ENCODE measurements at places on chromosomes 7 and 10.

- no peak for DNase-seq
Observed at GRCh38 chr10:16011548-16011947, 151.2 kb upstream of the MINDY3 start.

GRCh38 chr10:132698211-132698751 lies 87.7 kb downstream of the NKX6-2 start:
- DNase-seq: no peak

GRCh38 chr7:9250876-9251275 lies 817.5 kb downstream of the NXPH1 start:
- no peak for DNase-seq

DNA sequence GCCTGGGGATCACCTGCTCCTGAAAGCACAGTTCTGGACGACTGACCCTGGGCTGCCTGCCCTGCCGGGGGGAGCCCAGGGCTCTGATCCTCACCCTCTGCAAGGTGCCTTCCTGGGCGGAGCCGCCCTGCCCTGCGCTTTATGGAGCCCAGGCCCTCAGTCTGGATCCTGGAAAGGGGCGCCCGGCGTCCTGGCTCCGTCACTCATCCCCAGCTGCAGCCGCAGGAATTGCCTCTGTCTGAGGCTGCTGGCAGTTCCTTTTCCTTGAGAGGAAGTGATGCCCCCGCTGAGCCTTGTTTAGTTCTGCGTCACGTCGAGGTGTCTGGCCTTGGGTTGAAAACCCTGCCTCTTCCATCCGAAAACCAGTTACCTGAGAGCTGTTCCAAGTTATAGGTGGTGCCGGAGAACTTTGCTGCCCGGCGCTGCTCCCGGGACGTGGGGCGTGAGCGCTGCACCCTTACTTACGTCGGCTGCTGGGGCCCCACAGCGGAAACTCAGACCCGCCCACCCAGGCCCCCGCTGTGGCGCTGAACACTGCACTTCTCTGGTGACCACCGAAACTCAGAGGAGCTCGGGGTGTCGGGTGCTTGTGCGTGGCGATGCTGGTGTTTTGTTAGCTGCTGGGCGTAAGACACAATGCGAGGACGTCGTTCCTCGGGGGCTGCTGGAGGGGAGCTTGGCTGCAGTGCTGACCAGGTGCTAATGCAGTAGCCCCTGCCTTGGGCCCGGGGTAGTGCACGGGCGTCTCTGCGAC lies 5.4 kb downstream of the MAFK start:
- DNase-seq: no peak

GRCh38 chr7:130490888-130491804 lies 739 bp upstream of the MEST start:
- peak; percentile 56 for DNase-seq

- DNase-seq: no peak
Observed at GRCh38 chr10:97830064-97830463, 19.6 kb upstream of the GOLGA7B start.

DNA sequence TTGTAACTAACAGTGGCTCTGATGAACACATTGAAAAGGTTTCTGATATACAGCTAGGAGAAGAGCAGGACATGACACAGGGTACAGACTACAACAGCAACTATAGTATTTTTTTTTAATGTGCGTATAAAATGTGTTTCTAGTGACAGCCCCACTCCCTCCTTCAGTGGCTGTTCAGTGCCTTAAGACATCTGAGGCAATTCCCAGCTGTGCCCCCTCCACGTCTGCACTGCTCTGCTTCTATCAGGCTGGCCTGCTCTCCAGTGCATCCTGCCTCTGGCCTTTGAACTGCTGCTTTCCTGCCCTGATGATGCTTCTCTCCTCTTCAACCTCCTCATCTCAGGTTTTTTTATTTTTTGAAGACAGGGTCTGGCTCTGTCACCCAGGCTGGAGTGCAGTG lies 111.2 kb downstream of the SPAG6 start:
- DNase-seq: no peak

DNA sequence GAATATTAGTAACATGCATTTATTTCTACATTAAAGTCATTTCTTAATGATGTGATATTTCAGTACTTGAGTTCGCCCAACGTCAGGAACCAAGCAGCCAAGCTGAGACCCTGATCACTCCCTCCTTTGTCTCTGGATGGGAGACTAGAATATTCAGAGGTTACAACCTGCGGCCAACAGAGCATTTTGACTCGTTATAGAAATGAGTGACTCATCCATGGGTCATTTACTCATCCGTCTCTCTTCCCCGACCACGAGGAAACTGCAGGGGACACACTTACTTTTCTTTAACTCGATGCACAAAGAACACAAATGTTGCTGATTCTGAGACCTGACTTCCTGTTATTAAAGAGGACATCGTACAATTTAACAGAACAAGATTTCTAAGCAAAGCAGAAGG lies 343.3 kb downstream of the FRMD4A start:
- no peak for DNase-seq

GRCh38 chr7:41415471-41416207 lies 287.3 kb downstream of the INHBA start:
- no peak for DNase-seq

DNA sequence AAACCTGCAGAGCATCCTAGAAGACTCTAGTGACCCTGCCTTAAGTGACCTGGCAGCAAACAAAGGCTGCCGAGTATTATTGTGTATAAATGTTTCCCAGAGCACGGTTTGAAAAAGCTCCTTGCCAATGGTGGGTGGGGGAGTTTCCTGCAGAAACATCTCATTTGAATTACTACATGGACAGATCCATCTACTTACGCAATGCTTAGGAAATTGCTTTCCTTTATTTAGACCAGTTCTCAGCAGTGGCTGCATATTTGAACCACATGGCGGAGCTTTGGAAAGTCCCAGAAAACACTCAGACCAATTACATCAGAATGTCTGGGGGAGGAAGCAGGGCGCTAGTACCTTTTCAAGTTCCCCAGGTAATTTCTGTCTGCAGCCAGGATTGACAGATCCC lies 560.9 kb downstream of the SDK1 start:
- DNase-seq: peak; percentile 3

GRCh38 chr10:79443338-79444198 lies 1.9 kb downstream of the ZCCHC24 start:
- no peak for DNase-seq

DNA sequence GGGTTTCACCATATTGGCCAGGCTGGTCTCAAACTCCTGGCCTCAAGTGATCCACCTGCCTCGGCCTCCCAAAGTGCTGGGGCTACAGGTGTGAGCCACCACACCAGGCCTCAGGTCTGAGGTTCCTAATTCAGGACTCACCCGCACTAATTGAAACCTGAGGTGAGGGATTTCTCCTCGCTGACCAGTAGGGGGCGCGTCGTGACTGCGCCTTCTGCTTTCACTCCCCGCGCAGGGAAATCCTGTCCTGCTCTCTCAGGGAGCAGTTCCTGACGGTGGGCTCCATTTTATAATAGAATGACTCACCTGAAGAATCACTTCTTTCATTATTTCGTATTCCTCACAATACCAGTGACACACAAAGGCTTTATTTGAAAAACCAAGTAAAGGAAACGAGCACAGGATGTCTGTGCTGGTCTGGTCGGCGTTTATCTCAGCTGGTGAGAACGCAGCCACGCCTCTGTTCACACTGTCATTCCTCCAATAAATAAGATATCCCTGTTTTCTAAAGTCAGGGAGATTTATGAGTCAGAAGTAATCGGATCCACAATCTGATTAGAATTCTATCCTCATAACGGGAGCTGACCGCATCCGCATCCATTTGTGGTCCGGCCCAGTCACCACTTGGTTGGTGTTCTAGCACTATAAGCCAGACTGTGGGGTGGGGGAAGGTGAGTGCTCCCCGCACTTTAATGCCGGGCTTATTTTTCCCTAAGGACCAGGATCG lies 35.4 kb downstream of the BAG3 start:
- DNase-seq: peak; percentile 87

GRCh38 chr7:139680676-139681462 lies 96.9 kb downstream of the HIPK2 start:
- peak; percentile 95 for DNase-seq

GRCh38 chr7:99325001-99325493 lies 651 bp upstream of the ARPC1A start:
- no peak for DNase-seq

DNA sequence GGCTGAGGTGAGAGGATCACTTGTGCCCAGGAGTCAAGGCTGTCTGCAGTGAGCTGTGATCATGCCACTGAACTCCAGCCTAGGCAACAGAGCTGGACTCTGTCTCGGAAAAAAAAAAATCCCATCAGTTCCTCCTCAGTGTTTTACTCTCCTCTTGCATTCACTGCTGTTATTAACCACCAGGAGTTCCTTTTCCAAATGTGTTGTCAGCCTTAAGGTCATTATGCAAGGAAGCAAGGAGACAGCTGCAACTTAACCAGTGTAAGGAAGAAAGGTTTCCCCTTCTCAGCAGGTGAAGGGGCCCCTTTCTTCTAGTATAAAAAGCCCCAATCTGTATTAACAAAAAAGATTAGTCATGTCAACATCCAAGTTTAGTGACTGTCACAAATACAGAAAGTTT lies 86.6 kb upstream of the LEP start:
- DNase-seq: no peak

- DNase-seq: peak; percentile 13
Observed at GRCh38 chr10:50552771-50553535, 70.8 kb downstream of the SGMS1 start.

- no peak for DNase-seq
Observed at GRCh38 chr7:152756116-152756515, 3.4 kb upstream of the ACTR3B start.

GRCh38 chr10:47348138-47348651 lies at the start of gene RBP3:
Gene RBP3, plus strand, starts transcription at chr10:47348363. Its CDS starts 122 bp downstream, at chr10:47348485.
- no peak for DNase-seq

DNA sequence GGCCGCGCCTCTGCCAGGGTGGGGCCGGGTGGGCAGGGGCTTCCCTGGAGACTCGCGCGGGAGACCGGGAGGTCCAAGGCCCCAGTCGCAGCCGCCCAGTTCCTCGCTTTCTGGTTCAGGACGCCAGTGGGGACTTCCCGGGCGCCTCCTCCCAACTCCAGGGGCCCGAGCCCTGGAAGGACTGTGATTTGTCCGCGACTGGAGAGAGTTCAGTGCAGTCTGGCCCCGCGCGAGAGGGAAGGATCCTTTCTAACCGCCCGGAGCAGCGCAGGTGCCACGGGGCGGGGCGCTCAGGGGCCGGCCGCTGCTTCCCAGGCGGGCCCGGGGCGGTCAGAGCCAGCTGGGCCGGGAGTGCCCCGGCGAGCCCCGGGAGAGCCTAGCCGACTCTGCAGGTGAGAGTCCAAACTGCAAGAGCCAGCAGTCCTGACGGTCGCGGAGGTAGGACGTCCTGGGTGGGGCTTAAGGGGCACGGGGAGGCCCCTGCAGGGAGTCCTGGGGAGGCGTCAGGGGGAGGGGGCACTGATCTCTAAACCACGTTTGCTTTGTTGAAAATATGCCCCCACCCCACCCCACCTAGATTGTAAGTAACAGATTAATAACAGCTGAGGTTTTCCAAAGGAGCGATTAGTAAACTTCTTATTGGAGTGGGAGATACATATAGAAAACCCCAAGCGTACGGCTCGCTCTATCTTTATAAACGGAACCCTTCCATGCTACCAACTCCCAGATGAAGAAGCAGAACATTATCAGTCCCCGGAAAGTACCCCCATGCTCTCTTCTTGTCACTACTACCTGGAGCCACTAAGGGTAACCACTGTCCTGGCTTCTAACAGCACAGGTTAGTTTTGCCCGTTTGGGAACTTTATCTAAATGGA lies 8.2 kb downstream of the NKX2-3 start:
- no peak for DNase-seq

- DNase-seq: no peak
Observed at GRCh38 chr7:38168890-38169570, 9.0 kb upstream of the STARD3NL start.

DNA sequence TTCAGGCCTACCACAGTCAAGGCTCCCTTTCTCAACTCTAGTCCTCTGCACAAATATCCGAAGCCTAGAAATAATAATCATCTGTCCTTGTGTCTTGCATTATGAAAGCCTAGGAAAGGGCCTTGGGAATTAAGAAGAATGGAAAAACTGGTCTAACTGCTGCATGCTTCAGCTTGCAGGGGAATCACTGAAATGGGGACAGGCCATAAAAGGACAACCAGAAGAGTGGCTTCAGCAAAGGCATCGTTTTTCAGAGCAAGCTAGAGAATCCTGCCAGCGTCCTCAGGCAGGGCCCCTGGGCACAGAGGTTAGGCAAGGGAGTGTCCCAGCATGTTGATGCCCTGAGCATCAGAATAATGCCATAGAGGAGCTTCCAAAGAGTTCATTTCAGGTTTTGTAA lies 13.2 kb downstream of the ERVW-1 start:
- no peak for DNase-seq

DNA sequence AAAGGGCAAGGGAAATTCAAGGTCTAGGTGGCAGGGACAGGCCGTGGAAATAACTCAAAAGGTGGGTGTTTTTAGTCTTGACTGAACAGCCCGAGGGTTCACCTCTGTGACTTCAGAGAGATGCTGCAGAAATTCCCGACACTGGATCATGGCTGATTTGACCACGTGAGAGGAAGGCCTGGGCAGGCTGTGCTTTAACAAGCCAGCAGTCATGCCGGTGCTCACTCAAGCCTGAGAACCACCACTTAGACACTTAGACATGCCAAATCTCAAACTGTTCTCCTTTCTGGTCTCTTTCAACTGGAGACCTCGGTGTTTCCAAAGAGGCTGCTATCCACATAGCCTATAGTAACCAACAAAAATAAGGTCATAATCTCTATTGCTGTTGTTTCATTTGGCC lies 15.4 kb downstream of the TECTB start:
- DNase-seq: no peak

- no peak for DNase-seq
Observed at GRCh38 chr10:60979667-60980104, 35.7 kb upstream of the RHOBTB1 start.

GRCh38 chr10:31694126-31694685 lies 234.4 kb downstream of the ARHGAP12 start:
- no peak for DNase-seq

GRCh38 chr10:128843972-128844371 lies 623.1 kb upstream of the MGMT start:
- no peak for DNase-seq

DNA sequence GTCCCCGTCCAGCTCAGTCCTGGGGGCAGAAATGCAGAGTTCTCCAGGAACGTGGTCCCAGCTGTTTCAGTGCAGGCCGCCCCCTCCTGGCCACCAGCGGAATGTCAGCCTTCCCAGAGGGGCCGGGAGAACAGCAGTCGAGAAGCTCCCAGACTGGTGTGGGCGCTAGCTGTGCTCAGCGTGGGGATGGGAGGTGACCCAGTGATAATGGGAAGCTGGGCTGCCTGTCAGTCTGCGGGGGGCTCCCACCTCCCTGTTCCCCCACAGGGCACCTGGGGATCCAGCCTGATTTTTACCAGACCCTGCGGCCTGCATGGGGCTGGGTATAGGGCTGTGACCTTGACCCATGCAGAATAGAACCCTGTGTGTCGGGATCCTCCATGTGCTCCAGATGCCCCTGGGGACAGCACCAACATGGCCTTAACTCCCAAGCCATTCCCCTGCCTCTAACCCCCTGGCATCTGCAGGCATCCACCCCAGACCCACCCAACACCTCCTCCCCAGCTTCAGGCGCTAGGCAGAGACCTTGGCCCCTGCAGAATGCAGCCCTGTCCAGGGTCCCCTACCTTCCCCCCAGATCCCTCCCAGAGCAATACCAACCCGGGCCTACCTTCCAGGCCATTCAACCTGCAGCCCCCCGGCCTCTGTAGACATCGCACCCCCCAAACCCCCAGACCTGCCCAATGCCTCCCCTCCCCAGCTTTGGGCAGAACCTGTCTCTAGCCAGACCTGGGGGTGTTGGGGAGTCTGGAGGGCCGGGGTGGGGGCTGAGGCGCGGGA lies 880 bp upstream of the ELN start:
- DNase-seq: peak; percentile 67

GRCh38 chr7:137423321-137423720 lies 79.8 kb upstream of the PTN start:
- DNase-seq: no peak

Measured in activated T-cell treated with anti-CD3 and anti-CD28 coated beads, Interleukin-2, amount 50 U/mL, for 72 hours (primary cell).